ENCODE measurements at places on chromosomes 1 and 21.

- no peak for DNase-seq
Measured at GRCh38 chr1:79726911-79727310, 720.4 kb upstream of the ADGRL4 start.

DNA sequence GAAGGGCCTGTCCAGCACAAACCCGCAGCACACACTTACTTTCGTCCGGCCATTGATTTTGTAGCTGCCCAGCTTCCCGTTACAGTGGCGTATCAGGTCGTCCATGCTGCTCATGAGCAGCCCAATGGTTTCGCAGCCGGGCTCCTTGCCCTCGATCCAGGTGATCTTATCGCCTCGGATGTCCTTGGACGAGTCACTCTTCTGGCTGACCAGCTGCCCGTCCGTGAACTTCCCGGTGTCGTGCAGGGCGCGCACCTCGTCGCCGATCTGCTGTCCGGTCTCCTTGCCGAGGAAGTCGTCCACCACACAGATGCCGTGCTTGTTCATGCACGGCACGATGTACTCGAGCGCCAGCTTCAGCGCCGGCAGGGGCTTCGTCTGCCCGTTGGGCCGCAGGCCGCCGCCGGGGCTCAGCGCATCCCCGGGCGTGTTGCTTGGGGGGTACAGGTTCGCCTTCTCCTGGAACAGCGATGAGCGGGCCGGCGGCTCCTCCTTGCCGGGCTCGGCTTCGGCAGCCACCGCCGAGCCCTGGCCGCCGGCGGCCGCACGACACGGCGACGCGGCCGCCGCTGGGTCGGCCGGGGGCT is 1.0 kb downstream of the EGLN1 start:
- no peak for DNase-seq

DNA sequence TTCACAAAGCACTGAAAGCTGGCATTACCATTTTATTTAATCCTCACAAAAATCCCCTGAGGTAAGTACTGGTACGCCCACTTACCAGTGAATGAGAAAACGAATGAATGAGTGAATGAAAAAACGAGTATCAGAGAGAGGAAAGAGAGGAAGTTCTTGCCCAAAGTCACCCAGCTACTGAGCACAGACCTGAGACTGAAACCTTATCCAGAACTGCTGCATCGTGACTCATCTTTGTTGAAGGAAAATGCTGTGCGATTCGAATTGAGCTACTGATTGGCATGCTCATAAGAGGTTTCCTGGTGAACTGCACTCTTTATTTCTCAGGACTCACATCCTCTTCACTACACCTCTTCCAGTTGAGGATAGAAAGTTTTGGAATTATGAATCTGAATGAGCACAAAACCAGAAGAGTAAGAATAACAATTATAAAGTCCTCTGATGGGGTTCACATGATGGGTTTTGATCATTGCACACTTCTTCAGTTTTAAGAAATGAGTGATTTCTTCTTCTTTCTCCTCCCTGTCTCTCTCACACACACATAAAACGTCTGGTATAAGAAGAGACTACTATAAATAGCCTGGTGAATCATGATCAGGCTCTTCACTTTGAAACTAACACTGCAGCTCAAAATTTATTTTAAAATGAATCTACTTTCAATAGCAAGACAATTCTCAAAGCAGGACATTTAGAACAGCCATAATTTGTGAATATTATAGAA is 32.1 kb downstream of the IL12RB2 start:
- peak; percentile 64 for DNase-seq

GRCh38 chr21:25733859-25734653 is 648 bp downstream of the ATP5PF start:
- DNase-seq, result no peak

DNA sequence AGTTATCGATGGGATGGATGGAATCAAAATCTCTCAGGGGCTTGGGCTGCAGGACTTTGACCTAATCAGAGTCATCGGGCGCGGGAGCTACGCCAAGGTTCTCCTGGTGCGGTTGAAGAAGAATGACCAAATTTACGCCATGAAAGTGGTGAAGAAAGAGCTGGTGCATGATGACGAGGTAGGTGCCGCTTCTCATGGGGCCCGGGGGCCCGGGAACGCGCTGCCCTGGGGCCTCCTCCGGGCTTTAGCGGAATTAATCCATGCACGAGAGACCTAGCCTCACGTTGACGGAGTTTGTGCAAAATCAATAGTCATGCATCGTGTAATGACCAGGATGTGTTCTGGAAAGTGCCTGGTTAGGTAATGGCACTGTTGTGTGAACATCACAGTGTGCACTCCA is 43.8 kb downstream of the FAAP20 start:
- no peak for DNase-seq

GRCh38 chr1:233707153-233707879 is 93.4 kb downstream of the KCNK1 start:
- DNase-seq, result peak; percentile 74

DNA sequence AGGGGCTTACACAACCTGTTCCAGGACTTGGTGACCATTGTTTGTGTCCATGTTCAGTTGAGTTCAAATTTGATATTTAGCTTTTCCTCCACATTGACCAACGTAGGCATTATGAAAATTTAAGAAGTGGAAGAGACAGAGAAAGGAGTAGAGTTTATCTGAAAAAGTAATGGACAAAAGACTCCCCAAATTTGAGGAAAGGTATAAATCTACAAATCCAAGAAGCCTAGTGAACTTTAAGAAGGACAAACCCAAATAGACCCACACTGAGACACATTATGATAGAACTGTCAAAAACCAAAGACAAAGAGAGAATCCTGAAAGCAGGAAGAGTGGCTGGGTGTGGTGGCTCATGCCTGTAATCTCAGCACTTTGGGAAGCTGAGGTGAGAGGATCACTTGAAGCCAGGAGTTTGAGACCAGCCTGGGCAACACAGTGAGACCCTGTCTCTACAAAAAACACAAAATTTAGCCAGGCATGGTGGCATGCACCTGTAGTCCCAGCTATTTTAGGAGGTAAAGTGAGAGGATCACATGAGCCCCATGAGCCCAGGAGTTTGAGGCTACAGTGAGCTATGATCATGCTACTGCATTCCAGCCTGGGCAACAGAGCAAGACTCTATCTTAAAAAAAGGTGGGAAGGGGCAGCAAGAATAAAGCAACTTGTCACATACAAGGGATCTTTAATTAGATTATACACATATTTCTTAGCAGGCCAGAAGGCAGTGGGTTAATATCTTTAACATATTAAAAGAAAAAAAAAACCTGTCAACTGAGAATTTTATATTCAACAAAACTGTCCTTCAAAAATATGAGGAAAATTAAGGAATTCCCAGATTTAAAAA is 41.0 kb upstream of the ERO1B start:
- no peak for DNase-seq

DNA sequence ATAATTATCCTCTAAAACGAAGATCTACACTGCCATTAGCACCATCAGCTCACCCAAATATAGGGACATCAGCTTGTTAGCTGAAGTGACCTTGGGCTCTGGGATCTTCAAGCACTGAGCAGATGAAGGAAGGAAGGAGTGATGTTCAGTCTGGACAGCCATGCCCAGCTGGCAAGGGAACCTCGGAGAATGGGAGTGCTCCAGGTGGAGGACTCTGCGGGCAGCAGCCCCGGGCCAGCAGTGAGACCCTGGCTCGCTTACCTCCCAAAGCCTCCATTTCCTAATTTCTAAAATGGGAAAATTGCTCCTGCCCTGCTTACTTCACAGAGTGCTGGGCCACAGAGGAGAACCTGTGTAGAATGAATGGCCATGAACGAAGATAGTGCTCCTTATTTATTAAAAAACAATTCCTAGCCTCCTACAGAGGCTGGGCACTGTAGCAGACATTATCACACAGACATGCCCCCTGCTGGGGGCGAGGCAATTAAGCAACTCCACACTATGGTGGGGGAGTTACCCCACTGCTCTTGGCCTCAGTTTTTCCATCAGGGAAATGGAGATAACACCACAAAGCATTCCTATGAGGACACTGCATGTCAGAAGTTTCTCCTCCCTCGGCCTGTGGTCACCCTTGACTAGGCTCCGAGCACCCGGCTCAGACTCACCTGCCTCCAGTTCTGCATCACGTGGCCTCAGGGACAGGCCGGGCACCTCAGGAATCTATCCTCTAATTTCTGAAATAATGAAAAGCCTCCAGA is 117.6 kb downstream of the KCNN3 start:
- DNase-seq, result no peak

DNA sequence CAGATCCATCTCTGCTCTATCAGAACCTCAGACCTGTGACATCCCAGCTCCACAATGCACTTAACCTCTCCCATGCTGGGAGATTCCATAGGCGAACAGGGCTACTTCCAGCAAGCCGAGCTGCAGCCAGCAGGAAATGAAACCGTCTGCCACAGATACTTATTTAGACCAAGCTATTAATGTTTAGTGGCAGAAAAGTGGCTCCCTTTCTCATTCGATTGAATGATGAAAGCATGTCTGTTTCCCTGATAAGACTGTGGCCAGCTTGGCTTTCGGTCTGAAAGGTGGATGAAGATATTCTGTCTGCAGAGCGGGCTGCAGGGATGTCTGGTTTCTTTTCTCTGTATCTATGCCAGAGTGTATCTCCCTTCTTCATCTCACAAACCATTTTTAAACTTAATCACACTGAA is 146.4 kb downstream of the GREM2 start:
- no peak for DNase-seq

DNA sequence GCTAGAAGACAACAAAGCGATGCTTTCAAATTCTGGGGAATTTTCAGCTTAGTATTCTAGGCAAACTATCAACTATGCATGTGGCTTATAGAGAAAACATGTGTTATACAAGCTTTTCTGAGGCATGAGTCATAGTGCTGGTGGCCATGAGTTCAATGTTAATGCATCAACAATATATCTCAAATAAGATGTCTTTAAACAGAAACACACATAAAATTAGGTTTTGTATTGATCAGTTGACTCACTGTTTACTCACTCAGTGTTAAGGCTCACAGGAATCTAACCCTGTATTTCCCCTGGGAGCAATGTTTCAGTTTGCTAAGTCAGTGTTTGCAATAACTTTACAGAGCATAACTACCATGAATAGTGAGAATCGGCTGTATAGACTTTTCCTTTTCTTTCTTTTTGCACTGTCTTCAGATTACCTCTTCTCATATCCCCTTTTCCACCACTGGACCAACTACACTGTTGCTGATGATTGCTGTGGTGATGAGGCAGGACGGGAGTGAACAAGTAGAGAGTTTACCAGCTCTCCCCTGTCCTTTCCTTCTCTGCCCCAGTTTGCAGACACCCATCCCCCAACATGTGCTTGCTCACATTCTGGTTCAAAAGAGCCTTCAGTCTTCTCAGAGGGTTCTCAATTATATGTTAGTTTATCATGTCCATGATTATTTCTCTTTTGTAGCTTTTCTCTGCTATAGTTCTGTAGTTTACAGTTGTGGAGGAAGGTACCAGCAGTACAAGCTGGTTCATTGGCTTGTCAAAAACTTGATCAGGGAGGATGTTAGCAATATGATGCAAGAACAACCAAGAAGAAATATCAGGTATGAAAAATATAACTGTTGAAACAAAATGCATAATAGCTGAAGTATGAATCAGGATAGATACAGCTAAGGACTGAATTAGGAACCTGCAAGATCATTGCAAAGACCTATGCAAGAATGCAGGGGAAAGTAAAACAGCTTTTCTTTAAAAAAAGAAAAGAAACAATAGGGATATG is 23.9 kb downstream of the CD2 start:
- DNase-seq, result peak; percentile 46
